IPS-NIHi11 (cell line): ENCODE measurements at places on chromosomes 2 and 18.

GRCh38 chr2:10028407-10028987 lies 14.9 kb upstream of the KLF11 start:
- no peak for DNase-seq

DNA sequence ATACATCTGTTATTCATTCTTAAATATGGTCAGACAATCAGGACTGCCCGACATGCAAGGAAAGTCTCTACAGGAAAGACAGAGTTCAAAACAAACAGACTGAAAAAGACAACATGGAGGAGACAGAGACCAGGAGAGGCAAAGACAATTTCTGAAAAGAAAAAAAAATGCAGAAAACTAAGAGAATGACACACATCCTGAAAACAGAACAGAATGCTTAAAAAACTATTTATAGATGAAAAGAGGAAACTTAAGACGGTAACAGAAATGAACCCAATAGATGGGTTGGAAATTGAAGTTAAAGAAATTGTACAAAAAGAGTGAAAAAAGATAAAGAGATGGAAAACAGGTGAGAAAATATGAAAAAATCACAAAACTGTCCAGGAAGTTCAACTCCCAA lies 95.7 kb downstream of the BCL2 start:
- no peak for DNase-seq

DNA sequence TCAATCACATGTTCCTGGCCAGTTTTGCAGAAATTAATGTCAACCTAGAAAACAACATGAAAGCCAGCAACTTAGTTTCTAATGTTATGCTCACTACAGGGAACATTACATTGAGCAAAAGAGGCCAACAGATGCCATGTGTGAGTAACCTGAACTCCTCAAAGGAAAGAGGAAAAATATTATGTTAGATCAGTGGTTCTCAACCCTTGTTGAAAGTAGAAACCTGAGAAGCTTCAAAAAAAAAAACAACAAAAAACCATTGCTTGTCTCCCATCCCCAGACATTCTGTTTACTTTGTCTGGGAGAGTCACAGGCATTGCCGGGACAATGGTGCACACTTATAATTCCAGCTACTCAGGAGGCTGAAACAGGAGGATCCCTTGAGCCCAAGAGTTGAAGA lies 57.7 kb downstream of the METTL4 start:
- no peak for DNase-seq

GRCh38 chr2:234426616-234427015 lies 70.3 kb downstream of the ARL4C start:
- no peak for DNase-seq

GRCh38 chr2:74199275-74199701 lies 873 bp downstream of the MTHFD2 start:
- no peak for DNase-seq
